LoVo (cell line): ENCODE measurements at places on chromosomes 1 and 21.

DNA sequence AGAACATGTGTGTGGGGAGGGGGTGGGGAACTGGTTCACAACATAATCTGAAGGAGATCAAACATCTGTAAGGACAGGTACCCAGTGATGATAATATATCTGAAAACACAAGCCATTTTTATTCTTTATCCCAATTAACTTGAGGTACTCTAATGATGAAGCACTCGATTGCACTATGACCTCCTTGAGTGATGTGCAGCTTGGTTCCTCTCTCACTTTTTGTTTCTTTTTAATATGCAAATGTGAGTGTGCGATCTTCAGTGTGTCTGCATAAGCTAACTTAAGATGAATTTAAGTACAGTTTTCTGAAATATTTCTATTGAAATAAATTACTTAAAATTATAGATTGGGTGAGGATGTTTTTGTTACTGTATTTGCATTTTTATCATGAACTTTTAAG lies 50.6 kb upstream of the ANGPTL1 start:
- no peak for DNase-seq

DNA sequence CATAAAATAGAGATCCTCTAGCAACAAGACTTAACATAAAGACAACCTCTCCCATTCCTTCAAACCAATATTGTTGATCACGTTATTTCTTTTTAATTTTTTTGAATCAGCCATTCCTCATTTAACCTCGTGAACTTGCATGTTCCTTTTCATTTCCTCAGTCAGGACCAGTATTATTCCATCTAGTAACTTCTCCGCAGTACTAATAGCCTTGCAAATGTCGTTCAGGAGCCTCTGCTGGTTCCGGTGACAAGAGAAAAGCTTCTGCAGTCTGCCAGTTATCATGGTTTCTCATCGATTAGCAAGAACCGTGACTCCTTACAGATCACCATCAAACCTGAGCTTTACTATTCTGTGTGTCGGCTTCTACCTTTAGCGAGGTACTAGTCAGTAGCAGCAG lies 3.0 kb downstream of the APP start:
- DNase-seq: no peak

DNA sequence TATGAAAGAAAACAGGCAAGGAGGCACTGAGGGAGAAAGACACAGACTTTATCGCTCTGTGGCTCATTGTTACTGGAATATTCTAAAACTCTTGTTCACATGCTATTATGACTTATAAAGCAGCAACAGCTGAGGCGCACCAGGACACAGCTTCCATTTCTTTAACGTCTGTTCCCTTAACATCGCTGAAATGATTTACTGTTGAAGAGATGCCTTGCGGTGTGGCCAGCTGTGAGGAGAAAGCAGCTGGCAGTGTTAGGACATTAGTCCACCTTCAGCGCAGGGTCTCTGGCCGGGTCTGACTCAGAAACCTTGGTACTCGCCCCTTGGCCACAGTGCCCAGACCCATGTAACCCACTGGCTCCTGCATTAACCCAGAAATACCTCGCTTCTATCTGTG lies 3.1 kb upstream of the PER3 start:
- no peak for DNase-seq

DNA sequence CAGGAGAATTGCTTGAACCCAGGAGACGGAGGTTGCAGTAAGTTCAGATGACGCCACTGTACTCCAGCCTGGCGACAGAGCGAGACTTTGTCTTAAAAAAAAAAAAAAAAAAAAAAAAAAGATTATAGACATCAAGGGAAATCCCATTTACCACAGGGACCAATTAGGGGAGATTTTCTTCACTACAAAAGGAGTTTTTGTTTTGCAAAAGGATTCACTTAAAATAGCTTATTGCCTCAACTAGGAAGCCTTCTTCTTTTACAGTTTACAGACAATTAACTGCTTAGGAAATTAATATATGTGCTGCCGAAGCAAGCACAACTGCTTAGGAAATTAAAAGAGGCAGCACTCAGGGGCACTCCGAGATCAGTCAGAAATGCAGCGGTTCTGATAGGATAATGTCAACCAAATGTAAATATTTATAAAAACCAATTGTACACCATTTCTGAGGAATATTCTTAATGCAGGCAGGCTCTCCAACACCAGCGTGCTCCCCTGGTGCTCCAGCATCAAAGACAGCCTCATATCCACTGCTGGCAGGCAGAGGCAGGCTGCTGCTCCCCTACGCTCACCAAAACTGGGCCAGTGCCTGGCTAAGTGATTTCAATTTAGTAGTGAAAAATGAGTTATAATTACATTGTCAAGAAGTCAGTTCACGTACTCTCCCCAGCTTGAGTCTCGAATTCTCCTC lies 107.9 kb upstream of the RAB4A start:
- no peak for DNase-seq

GRCh38 chr1:174217787-174218574 lies 58.7 kb downstream of the RABGAP1L start:
- DNase-seq: peak; percentile 36

DNA sequence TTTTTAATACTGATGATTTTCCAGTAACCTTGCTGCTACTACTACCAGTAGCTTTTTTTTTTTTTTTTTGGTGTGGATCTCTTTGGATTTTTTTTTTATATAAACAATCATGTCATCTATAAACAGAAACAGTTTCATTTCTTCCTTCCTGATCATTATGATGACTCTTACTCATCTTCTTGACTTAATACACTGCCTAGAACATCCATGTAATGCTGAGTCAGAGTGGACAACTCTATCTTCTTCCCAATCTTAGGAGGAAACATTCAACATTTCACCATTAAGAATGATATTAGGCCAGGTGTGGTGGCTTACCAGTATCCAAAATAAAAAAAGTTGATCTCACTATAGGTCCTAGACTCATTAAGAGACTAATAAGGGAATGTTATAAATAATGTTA lies 69.1 kb downstream of the RUSC1 start:
- DNase-seq: no peak

- no peak for DNase-seq
These were observed 692.0 kb downstream of the NCAM2 start for GRCh38 chr21:21690068-21690665.

- no peak for DNase-seq
These were observed 10.5 kb downstream of the CHRNB2 start for GRCh38 chr1:154578058-154578418.

DNA sequence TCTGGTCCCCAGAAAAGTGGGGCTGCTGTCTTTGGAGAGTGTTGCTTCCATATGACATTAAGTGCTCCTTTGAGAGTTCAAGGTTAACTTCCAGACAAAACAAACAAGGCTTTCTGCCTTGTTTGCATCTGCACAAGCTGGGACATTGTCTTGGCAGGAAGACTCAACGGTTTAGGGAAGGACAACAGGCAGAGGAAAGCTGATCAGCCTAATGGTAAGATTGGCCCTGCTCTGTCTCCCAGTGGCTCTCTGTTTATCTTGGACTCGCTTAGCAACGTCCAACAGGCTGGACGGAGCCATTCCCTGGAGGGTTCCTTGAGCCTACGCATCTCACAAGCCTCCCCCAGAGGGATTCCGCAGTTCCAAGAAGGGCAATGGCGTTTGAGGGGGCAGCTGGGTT lies 62.2 kb upstream of the SLC44A3 start:
- DNase-seq: no peak

DNA sequence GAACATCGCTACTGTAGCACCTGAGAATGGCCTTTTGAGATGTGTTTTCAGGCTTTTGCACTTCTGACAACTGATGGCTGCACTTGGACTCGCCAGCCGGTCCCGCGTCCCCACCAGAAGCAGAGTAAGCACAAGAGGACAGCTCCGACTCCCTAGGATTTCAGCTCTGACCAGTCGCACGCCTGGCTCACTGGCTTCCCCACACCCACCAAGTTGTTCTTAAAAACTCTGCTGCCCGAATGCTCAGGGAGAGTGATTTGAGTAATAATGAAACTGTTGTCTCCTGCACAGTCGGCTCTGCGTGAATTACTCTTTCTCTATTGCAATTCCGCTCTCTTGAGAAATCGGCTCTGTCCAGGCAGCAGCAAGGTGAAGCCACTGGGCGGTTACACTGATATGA lies 40.2 kb upstream of the NLRP3 start:
- no peak for DNase-seq

DNA sequence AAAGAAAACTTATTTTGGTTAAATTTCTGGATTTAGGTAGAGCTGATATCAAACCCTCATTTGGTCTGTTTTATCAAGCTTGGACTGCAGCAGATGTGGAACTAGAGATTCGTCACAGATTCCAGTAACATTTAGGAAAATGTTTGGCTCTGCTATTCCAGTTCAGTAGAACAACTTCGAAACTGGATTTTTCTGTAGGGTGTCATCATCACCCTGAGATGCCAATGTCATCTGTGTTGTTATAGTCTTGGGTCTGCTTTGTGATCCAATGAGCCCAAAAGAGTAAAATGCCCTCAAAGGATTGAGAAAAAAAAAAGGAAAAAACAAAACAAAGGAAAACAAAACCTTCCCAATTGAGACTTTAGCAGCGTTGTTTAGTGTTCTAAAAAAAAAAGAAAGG lies 55.4 kb downstream of the LAMC2 start:
- DNase-seq: no peak

- no peak for DNase-seq
These were observed 56.2 kb upstream of the SMYD2 start for GRCh38 chr1:214224611-214225354.

DNA sequence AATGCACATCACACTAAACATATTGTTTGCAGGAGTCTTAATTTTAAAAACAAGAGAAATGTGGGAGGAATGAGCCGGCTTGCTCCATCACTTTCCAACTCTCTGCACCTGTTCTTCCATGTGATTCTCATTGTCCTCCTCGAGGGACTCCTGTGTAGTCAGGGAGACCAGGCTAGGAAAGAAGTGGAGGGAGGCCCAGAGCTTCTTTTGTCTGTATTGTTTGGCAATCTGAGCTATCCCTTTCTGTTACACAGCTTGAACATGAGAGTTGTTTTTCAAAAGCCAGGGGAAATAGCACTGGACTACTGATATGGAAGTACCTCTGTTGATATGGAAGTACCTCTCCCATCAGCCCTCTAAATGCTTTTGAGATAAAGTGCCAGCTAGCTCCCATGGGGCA lies 18.8 kb upstream of the LRRC8D start:
- no peak for DNase-seq

GRCh38 chr1:191729742-191730141 lies 428.5 kb upstream of the RGS18 start:
- no peak for DNase-seq

DNA sequence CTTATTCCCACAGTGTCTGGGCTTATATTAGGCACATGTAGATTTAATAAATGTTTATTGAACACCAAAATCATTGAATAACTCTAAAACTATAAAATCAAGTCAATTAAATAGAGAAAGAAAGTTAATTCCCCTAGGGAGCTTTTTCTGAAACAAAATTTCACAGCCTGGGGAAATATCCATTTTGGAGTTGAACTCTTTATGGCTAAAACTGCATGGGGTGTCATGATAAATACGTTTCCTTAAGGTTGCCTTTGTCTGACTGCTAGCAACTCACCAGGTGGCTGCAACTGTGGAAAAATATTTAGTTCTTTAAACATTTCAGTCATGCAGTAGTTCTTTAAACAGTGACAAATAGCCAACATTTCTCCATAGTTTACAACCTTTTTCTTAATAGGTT lies 496.1 kb downstream of the LRRIQ3 start:
- DNase-seq: no peak

DNA sequence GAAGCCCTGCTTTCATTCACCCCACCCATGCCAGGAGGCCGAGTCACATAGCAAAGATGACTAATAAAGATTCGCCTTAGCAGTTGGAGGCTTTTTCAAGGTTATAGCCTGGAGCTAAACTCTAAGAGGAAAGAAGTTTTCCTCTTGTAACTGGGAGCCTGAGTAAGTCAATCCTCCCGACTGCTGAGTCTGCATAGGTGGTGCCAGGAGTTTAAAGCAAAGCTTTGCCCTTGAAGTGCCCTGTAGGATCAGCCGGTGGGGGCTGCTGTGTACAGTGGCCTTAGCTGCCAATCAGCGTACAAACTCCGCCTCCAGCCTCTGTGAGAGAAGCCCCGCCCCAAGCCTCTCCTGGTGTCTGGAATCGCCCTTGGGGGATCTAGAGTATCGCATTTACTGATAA lies 147.5 kb upstream of the SPATA6 start:
- no peak for DNase-seq

DNA sequence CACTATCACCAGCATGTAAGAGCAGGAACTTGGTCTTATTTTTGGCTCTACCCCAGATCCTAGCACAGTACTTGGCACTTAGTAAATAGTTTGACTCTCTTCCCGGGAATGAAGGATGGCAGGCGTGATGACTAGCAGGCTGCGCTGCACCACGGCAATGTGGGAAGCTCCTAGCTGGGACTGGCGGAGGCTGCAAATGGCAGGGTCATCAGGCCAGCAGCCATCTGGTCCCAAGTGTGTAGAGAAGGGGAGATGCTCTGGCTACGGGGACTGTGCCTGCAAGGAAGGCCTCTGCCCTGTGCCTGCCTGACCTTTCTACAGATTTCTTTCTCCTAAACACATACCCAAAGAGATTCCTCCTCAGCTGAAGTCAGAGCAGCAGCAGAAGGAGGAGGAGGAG lies 95.0 kb downstream of the KCND3 start:
- DNase-seq: no peak

DNA sequence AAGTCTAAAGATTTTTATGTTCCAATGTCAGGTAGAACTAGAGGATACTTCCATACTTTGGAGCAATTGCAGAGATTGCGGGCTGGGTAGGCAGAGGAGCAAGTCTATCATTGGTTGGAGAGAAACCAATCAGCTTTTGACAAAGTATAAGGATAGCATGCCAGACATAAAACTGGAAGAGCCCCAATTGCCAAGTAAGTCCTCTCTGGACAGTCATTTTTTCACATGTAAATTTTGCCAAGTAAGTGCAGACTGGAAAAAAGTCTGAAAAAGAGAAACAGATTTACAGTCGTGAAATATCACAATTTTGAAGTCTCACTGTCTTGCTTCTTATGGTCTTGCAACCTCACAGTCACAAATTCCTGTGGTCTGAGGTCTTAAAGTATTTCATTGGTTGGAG lies 131.4 kb upstream of the C21orf91 start:
- DNase-seq: no peak

DNA sequence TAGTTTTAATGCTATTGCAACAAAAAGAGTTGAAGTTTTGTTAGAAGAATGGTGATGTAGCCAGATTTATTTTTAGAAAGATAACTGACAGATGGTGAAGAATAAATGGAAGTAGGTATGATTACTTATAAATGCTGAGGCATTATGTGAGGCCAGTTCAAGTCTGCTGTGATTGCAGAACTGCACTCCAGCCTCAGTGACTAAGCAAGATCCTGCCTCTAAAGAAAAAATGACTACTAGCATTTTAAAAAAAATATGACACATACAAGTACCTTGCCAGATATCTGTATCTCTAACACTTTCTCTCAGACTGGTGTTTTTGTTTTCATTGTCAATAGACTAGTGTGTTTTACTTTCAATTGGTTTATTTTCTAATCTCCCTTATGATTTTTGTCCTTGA lies 1242.4 kb upstream of the ADGRL4 start:
- no peak for DNase-seq

GRCh38 chr1:153796786-153797659 lies 21.8 kb downstream of the SLC27A3 start:
- peak; percentile 80 for DNase-seq
